Astrocyte of the cerebellum (primary cell): ENCODE measurements at places on chromosomes 1 and 21.

DNA sequence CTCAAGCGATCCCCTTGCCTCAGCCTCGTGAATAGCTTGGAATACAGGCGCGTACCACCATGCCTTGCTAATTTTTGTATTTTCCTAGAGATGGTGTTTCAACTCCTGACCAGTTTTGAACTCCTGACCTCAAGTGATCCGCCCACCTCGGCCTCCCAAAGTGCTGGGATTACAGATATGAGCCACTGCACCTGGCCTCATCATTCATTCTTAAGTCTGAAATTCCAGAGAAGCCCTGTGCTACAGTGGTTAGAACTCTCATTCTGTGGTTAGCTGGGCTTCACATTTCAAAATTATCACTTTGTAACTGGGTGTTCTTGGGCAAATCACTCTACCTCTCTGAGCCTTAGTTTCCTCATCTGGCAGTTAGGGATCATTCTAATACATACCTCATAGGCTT, 86.1 kb upstream of the POU3F1 start:
- DNase-seq, result no peak

- DNase-seq, result no peak
Observed at GRCh38 chr1:159469921-159470533, 30.5 kb downstream of the OR10J1 start.

DNA sequence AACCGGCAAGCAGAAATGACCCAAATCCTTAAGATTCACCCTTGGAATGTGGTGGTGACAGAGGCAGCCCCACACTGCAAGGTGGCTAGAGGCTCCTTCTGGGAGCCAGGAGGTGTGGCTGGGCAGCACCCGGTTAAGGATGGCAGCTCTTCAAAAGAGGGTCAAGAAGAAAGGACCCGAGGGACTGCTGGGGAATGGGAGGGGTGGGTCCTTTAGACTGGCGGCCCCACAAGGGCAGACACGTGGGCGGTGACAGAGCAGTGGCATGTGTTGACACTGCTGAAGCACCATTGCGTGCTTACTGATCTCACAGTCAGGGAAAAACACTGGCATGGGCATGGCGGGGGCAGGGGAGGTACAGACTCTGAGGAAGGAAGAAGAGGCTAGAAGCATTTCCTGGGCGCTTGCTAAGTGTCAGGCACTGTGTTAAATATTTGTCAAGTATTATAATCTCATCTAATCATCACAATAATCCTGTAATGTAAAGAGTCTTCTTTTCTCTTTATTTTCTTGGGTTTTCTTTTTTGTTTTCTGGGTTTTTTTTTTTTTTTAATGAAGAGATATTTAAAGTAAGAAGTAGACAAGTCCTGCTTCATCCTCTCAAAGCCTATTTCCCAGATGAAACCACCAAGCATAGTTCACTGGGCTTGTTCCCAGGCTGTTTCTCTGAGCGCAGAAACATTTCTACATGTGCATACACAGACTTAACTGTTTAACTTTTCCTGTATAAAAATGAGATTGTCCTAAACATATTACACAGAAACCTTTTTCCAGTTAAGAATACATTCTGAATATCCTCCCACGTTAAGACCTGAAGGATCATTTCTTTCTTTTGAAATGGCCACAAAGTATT, 165.8 kb upstream of the EDN2 start:
- DNase-seq, result no peak

DNA sequence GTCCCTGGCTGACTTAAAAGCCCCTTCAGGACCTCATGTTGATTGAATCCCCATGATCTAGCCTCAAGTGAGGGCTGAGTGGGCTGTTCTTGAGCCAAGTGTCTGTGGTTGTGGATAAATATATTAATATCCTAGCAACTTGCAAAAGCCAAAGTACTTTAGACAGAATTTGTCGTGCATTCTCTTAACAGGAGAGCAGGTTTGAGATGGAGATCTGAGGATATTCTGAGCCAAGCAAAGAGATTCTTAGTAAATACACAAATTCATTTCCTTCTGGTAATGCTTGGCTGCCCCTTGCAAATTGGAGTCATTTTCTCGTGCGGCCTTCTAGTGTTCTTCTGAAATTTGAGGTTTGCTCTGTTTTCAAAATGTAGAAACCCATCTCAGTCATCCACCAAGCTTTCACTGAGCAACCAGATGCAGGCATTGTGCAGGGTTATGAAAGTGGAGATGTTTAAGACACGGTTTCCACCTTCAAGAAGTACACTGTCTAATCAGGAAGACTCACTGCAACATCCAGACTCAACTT, 242.1 kb upstream of the JUN start:
- peak; percentile 82 for DNase-seq

DNA sequence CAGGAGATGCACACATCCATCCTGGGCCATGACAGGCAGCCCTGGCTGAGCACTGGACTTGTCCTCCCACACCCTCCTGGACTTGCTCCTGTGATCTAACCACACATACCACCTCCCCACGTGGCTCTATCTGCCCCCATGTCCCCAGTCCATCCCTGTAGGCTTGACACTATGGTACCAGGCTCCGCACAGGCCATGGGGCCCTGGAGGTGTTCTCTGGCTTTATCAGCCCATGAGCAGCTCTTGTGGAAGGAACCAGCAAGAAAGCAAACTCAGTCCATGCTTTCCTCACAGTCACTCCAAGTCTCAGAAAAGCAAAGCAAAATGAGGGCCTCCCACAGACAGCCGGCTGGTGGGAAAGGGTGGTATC, 61.6 kb downstream of the CD46 start:
- DNase-seq, result no peak

DNA sequence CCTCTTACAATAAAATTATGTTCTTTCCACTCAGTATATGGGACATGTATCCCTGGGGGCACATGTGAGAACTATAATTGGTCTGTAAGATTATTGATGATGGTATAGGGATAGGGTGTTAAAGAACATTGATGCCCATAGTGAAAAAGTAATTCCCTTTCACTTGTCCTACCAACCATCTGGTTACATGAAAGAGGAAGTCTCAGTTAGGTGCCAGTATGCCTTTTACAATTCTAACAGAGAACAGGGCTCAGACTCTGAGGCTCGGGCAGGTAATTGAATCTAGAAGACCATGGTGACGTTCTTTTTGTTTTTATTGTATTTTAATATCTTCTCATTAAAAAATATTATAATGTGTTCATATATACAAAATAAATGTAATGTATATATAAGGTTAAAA, 113.6 kb downstream of the FGGY start:
- no peak for DNase-seq

- no peak for DNase-seq
Observed at GRCh38 chr1:225617479-225617878, 35.4 kb downstream of the ENAH start.

GRCh38 chr21:36400719-36401118, 15.5 kb downstream of the CHAF1B start:
- DNase-seq, result no peak

DNA sequence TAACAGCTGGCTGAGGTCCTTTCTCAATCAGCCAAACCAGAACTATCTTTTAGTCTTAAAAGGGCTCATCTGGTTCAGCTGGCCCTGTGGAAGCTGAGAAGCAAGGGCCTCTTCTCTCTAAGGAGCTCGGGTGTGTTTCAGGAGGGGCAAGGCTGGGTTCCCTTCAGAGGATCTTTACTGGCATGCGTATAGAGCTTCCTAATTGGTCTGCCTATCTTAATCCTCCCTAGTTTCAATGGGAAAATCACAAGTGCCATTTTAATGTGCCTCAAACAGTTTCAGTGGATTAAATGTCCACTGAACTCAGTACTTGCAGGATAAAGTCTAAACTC, 81.5 kb upstream of the LBR start:
- no peak for DNase-seq

- no peak for DNase-seq
Observed at GRCh38 chr21:42570841-42571387, 57.3 kb downstream of the SLC37A1 start.
